IMR-90 (cell line): ENCODE measurements at places on chromosomes 1 and 21.
A peak's percentile ranks its signal among the peaks of the same experiment; 100 is the strongest.

DNA sequence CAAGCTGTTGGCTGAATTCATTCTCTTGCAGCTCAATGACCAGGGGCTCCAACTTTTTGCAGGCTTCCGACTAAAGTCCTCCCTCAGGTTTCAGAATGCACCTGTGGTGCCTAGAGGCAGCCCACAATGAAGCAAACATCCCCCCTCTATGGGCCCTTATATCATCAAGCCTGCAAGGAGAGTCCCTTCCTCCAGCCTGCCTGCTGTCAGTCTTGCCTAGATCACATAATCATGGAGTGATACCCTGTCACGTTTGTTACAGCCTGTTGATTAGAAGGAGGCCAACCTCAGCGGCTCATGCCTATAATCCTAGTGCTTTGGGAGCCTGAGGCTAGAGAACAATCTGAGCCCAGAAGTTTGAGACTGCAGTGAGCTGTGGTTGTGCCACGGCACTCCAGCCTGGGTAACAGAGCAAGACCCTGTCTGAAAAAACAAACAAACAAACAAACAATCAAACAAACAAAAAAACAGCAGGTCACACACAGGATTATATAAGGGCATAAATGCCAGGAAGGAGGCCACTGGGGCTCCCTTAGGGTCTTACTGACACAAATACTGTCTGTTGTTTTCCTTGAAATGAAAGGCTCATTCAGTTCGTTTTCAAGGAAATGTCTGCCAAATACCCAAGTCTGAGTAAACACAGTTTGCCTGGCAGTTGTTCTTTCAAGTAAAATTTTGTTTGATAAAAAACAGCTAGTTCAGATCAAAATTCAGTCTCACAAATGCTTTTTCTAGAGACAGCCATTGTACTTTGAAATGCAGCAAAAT lies 4.7 kb upstream of the SPRR3 start:
- no peak for DNase-seq

- no peak for DNase-seq
These were observed 8.3 kb upstream of the C8B start for GRCh38 chr1:56973923-56974742.

DNA sequence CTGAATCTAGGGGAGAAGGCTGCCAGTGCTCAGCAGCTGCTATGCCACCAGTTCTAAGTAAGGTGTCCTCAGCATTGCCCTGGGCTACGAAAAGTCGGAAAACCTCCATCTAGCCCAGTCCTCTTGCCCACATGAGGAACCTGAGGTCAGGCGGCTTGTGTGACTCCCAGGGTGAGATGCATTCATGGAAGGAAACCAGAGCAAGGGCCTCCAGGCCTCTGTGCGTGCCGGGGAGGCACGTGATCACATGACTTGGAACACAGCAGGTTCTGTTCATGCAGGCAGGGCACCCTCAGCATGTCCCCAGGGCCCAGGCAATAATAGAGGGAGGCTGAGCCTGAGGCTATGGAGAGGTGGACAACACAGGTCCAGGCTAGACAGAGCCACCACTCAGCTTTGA lies 312.5 kb upstream of the DUSP10 start:
- DNase-seq: no peak

- DNase-seq: no peak
These were observed 70.8 kb upstream of the COA6 start for GRCh38 chr1:234302354-234302962.

DNA sequence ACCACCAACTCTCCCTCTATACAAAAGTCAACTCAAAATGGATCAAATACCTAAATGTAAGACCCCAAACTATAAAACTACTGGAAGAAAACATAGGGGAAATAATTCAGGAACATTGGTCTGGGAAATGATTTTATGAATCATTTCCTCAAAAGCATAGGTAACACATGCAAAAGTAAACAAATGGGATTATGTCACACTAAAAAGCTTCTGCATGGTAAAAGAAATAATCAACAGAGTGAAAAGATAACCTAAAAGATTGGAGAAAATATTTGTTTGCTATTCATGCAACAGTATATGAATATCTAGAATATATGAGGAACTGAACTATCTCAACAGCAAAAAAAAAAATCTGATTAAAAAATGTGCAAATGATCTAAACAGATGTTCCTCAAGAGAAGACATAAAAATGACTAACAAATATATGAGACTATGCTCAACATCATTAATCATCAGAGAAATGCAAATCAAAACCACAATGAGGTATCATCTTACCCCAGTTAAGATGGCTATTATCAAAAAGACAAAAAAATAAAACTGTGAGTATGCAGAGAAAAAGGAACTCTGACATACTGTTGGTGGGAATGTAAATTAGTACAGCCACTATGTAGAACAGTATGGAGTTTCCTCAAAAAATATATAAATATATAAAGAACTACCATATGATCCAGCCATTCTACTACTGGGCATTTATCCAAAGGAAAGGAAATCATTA lies 47.8 kb downstream of the VCAM1 start:
- DNase-seq: peak; percentile 57
